OCI-LY7 (cell line): ENCODE measurements at places on chromosomes 3 and 15. TPM values are rescaled to one million over a fixed set of nuclear protein-coding genes. Genes with fewer than 3 reads are reported as not detected.

The VIPR1 gene
- total RNA-seq = not detected in 2 replicates

The NMB gene
- total RNA-seq = 6.6 and 8.7 TPM in 2 replicates

The IQCF5 gene
- not detected in 2 replicates for total RNA-seq

The NOX5 gene
- not detected in 2 replicates for total RNA-seq

The PIK3CB gene
- 22.5 and 23.6 TPM in 2 replicates for total RNA-seq

The TRIM42 gene
- total RNA-seq = not detected in 2 replicates

The REC114 gene
- not detected in 2 replicates for total RNA-seq

The MKRN3 gene
- total RNA-seq = not detected in 2 replicates

The EFHB gene
- total RNA-seq = 0.86 TPM in 1 of 2 replicates, not detected in the other

The IP6K2 gene
- 92.7 and 96.9 TPM in 2 replicates for total RNA-seq

The BNC1 gene
- total RNA-seq = not detected in 2 replicates

The FBLN2 gene
- not detected in 2 replicates for total RNA-seq

The KCNMB2 gene
- not detected in 2 replicates for total RNA-seq

The RBPMS2 gene
- not detected in 2 replicates for total RNA-seq

GRCh38 chr3:178480274-178480673 is 56.0 kb upstream of the KCNMB2 start:
- no peak for DNase-seq

- DNase-seq = no peak
These were observed 45.0 kb downstream of the PDHB start for GRCh38 chr3:58388550-58389091.

- no peak for DNase-seq
These were observed 113.3 kb upstream of the GBE1 start for GRCh38 chr3:81874738-81875137.

- no peak for DNase-seq
These were observed 23.0 kb downstream of the NR2F2 start for GRCh38 chr15:96353416-96353929.

- no peak for DNase-seq
These were observed 42.8 kb upstream of the SEC22A start for GRCh38 chr3:123158899-123159390.

- DNase-seq = no peak
These were observed 163.1 kb downstream of the FMN1 start for GRCh38 chr15:33031324-33031821.

DNA sequence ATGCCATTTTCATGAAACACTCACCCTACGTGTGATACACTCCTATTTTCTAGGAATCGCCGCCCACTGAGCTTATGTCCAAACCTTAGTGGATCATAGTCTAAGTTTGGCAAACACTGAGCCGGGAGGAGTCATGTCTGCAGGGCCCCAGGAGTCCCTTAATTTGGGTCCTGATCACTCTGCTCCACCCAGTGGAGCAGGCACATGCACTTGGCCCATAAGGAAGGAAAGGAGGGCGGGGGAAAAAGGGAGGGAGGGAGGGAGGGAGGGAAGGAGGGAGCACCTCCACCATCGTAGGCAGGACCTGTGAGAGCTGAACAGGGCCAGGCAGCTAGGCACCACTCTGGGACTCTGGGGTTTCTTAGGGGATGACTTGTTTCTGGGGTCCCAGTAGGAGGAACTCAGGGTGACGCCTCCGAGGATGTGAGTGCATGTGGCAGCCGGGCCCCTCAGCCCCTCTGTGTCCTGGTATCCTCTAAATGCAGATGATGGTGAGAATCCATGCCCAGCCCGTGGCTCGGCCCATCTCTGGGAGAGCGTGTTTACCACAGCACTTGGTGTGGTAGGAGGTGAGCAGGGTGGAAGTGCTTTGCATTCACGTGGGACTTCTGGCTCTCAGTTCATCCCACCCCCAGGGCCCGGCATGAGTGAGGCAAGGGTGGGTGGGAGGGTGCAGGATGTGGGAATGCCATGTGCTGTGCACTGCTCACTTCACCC is 109.4 kb downstream of the KLF13 start:
- peak; percentile 38 for DNase-seq

GRCh38 chr3:14298991-14299555 is 103.3 kb upstream of the SLC6A6 start:
- DNase-seq = no peak

DNA sequence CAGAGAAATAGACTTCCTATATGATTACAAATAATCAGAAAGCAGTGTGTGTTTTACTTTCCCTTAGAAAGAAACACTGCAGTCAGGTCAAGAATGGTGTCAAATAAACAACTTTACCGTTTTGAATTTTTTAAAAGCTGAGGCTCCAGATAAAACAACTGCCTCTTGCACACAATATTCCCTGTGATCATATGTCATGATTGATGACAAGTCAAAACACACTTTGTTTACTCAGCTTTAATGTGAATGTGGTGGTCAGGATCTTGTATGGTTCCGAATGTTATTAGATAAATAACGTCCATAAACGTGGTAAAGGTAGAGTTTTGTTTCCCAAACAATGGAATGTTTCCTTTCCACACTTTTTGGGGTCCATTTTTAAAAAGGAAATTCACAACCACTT is 428.4 kb upstream of the MDFIC2 start:
- DNase-seq = no peak

DNA sequence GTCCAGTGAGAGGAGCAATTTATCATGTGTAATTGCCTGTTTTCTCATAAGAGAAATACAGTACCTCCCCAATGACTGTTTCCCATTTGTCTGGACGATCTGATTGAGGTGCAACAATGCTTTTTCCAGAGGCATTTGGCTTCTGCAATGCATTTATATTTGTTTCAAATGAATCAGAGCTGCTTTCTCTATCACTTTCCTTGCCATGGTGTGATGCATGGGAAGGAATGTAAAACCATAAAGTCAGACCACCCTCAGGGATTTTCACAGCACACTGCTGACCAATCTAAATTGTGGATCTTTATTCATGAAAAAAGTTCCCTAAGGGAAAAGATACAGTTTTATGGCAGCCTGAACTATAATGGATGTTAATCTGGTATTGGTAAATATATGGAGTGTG is 333.0 kb downstream of the ZNF385D start:
- no peak for DNase-seq

- no peak for DNase-seq
These were observed 9.4 kb upstream of the MED12L start for GRCh38 chr3:151075869-151076562.

GRCh38 chr3:79016587-79017376 is 751.0 kb downstream of the ROBO1 start:
- DNase-seq = no peak

GRCh38 chr15:42048821-42049200 is 28.0 kb upstream of the PLA2G4E start:
- no peak for DNase-seq

DNA sequence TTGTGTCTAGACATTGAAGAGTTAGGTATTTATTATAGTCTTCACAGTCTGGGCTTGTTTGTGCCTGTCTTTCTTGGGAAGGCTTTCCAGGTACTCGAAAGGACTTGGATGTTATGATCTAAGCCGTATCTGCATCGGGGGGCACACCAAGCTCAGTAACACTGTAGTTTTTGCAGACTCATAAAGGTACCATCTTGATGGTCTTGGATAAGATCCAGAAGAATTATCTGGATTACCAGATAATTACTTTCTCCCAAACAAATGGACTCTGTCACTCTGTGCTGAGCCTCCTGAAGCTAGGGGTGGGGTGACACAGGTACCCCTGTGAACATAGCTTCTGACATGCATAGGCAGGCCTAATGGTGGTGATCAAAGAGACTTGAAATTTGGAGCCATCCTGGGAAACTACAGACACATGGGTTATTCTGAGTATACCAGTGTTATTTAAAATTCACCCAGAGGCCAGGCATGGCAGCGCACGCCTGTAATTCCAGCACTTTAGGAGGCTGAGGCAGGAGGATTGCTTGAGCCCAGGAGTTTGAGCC is 238.6 kb upstream of the TPM1 start:
- DNase-seq = no peak

DNA sequence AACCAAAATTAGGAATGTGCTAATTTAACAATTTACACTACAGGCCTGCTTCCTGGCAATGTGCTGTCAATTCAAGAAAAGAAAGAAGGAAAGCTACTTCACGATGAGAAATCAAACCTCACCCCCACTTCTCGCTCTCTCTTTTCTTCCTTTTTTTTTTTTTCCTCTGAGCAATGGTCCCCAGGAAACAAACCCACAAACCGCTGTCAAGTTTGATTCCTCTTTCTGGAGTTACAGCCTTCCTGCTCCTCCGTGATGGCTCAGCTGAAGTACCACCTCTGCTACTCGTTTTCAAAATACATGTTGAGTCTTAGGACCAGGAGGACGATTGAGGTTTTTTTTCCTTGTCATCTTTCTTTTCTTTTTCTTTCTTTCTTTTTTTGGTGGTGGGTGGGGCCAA is 3.4 kb upstream of the TRIM71 start:
- no peak for DNase-seq
